ENCODE measurements at places on chromosomes 3 and 15.

DNA sequence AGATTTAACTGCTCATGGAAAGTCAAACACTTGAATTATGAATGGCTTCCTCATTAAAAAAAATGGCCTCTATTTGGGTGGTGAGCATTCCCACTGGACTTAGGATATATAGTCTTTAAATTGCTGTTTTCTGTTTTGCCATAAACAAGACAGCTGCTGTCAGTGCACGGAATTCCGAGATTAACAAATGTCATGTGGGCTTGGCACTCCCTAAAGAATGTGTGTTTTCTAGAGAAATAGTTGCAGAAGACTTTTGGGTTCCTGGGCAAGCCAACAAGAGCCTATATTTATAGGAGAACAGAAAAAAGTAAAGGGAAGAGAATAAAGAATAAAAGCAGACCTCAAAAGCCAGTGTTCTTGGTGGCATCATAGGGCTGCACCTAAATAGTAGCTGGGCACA, 13.6 kb upstream of the TFG start:
- DNase-seq, result no peak

DNA sequence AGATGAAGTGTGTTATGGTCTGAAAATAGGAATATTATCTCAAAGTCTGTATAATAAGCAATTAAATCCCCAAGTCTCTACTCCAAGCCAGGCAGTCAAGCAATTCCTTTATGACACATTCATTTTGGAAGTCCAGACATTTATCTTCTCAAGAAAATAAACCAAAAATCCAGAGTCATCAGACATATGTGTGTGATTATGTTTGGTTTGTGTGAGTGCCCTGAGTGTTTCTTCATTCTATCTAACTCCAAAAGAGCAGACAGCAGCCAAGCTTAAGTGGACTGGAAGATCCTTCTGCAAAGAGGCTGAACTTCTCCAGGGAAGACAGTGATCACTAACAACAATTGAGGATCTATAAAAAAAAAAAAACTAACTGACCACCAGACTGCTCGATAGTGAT, 239.8 kb downstream of the STAG1 start:
- no peak for DNase-seq

DNA sequence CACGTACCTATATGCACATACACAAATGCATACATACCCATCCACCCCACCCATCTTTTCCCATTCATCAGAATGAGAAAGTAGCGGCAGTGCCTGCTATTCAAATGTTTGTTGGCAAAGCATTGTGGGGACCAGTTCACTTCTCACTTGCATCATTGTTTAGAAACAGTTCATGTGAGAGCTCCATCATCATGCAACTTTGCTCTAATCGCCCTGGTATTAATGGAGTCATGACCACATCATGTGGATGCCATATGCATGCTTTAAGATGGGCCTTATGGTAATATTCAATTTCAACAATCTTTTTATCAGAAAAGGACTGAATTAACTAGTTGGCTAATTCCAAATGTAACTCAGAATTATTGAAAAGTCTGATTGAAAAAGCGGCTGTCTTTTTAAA, 80.5 kb downstream of the LRTM1 start:
- DNase-seq, result no peak

DNA sequence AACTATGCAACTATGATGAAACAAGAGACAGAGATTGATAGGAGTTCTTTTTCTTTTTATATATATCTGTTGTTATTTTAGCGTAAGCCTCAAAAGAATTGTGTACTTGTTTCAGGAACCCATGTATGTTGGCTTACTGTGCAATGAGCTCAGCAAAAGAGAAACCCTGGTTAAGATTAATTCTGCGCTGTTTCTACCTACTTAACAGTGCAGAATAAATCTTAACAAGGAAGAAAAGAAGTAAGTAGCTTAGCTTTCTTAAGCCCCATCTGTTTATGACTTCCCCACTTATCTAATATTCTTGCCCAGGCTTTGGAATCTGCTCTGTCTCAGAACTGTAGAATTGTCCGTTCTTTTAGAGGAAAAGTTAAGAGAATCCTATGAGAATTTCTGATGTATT, 27.4 kb downstream of the ECT2 start:
- DNase-seq, result no peak

Measured in stimulated activated CD4-positive, alpha-beta T cell treated with anti-CD3 and anti-CD28 coated beads, Interleukin-2, amount 100 ng/mL, for 24 hours (primary cell).